ENCODE measurements at places on chromosomes 6 and 20.

DNA sequence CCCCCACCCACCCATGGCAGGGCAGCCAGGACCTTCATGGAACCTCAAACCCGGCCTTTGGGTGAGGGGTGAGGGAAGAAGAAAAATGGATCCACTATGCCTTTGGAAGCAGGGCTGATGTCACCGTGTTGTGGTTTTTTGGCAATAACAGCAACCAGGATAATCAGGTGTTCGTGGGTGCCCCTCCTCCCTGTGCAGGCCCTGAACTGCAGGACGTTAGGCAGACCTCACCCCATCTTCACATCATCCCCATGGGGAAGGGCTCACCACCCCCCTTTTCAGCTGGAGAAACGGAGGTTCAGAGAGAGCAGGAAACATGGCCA lies 3.6 kb downstream of the GABRR2 start:
- DNase-seq = no peak

DNA sequence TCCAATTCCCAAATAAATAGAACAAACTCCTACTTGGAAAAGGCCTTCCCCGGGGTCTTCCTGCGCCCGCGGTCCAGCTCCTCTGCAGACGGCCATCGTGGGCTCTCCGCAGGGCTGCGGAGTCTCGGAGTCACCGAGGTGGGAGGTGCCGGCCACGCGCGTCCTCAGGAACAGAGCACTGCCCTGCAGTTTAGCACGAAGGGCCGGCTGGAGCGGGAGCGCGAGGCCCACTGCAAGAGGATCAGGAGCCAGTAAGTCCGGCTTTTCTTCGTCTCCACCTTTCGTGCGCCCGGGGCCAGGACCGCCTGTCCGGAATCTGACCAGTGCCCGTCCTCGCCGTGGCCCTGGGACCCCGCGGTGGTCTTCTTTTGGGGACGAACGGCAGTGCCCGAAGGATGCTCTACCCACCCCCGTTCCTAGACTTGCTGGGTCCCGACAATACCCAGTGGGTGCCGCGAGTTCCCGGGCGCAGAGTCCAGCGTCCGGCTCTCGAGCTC lies 1.4 kb downstream of the BHLHE23 start:
- DNase-seq = no peak

- DNase-seq = peak; percentile 15
Measured at GRCh38 chr20:51404297-51405060, 138.0 kb downstream of the NFATC2 start.

- no peak for DNase-seq
Measured at GRCh38 chr6:39072830-39073229, 24.2 kb downstream of the GLP1R start.

GRCh38 chr6:102581378-102582124 lies 1188.0 kb downstream of the GRIK2 start:
- DNase-seq = no peak

DNA sequence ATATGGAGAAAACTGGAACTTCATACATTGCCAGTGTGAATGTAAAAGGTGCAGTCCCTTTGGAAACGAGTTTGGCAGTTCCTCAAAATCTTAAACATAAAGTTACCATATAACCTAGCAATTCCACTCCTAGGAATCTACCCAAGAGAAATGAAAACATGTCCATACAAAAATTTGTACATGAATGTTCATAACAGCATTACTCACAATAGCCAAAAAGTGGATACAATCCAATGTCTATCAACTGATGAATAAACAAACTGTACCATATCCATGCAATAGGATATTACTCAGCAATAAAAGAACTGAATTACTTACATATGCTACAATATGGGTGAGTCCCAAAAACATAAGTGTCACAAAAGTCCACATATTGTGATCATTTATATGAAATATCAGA lies 48.7 kb upstream of the ERVFRD-1 start:
- peak; percentile 25 for DNase-seq

GRCh38 chr6:64330694-64331307 lies 695.2 kb downstream of the PHF3 start:
- DNase-seq = peak; percentile 69

- DNase-seq = no peak
Measured at GRCh38 chr20:949717-950116, 33.6 kb upstream of the ANGPT4 start.

GRCh38 chr6:108446629-108447150 lies 114.0 kb upstream of the FOXO3 start:
- DNase-seq = peak; percentile 12

GRCh38 chr6:42781546-42781795 lies 381 bp upstream of the BICRAL start:
- no peak for DNase-seq

- no peak for DNase-seq
Measured at GRCh38 chr20:48387675-48388074, 440.1 kb downstream of the PREX1 start.

DNA sequence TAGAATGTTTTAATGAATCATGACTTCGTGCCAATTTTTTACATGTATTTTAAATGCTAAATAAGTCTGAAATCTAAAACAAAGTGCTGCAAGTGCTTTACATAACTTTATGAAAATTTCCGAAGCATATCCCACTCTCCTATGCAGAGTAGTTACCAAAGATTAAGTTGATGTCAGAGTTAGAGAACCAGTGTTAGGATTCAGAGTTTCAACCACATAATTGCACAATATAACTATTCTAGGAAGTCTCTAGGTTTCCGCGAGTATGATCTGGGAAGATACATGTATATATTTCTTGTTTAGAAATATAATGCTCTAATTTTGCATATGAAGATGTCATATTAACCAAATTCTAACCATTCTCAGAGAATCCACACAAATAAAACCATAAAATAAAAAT lies 74.8 kb downstream of the ASCC3 start:
- no peak for DNase-seq

- DNase-seq = no peak
Measured at GRCh38 chr6:169966312-169967181, 215.1 kb downstream of the ERMARD start.

- DNase-seq = no peak
Measured at GRCh38 chr20:35125753-35126152, 21.4 kb downstream of the EDEM2 start.

DNA sequence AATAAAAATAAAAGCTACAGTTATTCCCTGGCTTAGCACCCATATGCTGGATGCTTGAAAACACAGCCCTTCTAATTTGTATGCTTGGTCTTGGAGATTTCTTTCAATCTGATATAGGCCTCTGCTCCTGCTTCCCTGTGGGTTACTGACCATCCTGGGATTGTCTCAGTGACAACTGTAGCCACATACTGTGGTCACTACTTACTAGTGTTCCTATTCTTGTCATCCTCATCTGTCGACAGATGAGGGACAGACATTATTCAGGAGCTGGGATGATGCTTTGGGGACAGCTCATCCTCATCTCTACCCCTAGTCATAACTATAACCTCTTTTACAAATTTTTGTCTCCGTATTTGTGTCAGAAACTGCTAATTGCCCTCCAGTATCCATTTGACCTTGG lies 388.9 kb upstream of the MAP3K7 start:
- DNase-seq = no peak

- peak; percentile 73 for DNase-seq
Measured at GRCh38 chr6:141152951-141153350, 979.8 kb upstream of the GJE1 start.

DNA sequence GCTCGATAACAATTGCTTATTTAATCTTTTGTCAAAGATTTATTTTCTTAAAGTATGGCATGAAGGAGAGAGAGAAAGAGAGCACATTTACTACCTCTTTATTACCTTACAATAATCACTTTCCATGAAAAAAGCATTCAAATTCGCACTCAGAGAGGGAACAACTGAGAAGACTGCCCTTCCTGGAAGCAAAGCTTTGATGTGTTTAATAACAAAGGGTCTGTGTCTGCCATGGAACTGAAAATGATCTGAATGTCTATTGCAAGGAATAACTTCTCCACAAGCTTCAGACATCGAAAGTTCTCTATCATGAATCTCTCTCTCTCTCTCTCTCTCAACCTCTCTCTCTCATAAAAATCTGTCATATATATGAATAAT lies 308.9 kb downstream of the HDGFL1 start:
- no peak for DNase-seq

DNA sequence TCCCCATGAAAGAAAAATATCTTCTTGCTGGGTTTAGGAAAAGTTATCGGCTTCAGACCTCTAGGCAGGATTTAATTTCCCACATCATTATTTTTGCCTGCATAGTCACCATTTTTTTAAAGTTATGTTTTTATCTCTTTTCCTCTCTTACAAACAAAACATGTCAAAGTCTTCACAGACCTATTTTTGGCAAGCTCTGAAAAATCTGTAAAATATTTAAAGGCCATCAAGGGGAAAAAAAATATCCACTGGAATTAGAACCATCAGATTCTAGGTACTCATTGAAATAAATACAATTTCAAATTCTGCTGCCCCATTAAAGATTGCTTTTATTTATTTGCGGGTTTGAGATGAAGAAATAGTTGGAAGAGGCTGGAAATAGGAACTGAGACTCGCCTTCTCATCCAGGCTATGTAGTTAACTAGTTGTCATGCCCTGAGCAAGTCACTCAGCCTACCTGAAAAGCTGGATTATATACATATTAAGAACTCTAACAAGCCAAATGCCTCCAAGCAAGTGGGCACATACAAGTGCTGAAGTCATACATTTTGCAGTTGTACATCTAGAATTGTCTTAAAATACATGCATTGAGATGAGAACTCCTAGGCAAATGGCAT lies 101.7 kb upstream of the SASH1 start:
- DNase-seq = peak; percentile 19

DNA sequence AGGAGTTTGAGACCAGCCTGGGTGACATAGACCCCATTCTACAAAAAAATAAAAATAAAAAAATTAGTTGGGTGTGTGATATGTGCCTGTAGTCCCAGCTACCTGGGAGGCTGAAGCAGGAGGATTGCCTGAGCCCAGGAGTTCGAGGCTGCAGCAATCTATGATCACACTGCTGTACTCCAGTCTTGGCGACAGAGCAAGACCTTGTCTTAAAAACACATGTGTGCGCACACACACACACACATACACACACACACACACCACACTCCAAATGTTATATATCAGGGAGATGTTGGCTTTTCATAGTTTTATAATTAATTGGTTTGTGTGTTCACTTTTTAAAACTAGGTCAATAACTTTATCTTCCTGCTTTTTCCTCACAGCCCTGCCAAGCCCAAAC lies 110.5 kb downstream of the RTN4IP1 start:
- DNase-seq = no peak

GRCh38 chr6:45655745-45656476 lies 278.2 kb upstream of the SUPT3H start:
- DNase-seq = peak; percentile 100

GRCh38 chr20:21074605-21075336 lies 31.4 kb downstream of the LINC00237 start:
- DNase-seq = no peak

DNA sequence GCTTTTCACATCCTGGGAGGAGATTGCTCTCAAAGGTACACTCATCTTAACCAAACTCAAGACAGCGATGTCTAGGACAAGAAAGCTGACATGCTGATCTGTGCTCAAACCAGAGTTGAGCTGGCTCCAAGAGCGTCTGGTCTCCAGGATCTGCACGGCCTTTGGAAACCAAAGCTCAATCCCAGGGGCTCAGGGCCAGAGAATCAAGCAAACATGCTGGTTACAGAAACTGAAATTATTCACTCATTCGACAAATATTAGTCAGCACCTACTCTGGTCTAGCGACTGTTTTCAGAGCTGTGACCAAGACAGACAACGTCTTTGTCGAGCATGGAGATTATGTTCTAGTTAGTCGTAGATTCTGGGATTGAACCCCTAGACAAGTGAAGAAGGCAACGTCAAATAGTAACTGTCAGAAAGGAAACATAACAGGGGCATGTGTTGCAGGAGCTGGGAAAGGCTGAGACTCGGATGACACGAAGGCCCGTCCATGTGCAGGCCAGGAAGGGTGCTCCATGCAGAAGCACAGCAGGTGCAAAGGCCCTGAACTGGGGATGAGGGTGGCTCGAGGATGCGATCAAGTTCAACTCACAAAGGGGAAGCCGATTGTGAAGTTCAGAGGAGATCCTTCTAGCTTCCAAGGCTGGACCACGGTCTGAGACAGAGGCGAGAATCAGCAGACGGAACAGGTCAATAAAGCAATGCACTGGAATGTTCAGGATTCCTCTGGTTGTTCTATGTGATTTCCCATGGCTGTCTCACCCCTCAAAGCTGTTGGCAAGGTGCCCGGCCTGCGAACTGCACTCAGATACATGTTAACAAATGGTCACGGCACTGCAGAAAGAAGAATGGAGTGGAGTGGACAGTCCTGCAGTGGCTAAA lies 12.5 kb upstream of the PCK1 start:
- DNase-seq = peak; percentile 10

- peak; percentile 55 for DNase-seq
Measured at GRCh38 chr6:87908978-87909811, 138.4 kb upstream of the SPACA1 start.

GRCh38 chr20:13271098-13271497 lies 50.0 kb downstream of the ISM1 start:
- DNase-seq = no peak

- peak; percentile 29 for DNase-seq
Measured at GRCh38 chr6:71197780-71198179, 90.8 kb upstream of the OGFRL1 start.

GRCh38 chr6:113930183-113930582 lies 40.8 kb downstream of the HDAC2 start:
- DNase-seq = no peak

GRCh38 chr20:54491506-54491905 lies 16.1 kb downstream of the DOK5 start:
- DNase-seq = no peak

DNA sequence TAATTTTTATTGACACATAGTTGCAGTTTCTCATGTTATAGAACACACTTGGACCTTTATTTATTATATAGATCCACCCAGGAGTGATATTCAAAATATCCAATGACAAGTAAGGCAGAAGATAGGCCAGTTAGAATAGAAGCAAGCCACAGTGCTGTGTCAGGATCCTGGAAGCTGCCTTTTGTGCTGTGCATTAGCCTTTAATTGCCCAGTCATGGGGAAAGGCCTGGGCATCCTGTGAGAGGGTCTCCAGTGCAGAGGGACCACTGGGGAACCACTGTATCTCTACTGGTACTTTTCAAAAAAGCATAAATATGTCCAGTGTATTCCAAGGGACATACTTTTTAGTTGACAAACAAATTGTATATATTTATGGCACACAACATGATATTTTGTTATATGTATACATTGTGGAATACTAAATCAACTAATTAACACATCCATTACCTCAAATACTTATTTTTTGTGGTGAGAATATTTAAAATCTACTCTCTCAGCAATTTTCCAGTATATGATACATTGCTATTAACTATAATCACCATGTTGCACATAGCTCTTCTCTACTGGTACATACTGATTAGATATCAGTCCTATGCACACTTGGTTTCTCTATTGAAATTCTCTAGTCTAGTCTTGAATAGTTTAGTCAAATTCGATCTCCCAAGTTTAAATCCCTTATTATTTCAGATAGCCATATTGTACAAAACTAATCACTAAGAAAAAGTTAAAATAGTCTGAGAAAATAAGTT lies 59.5 kb downstream of the CDC40 start:
- no peak for DNase-seq

GRCh38 chr20:20231528-20232298 lies 136.2 kb upstream of the INSM1 start:
- no peak for DNase-seq

DNA sequence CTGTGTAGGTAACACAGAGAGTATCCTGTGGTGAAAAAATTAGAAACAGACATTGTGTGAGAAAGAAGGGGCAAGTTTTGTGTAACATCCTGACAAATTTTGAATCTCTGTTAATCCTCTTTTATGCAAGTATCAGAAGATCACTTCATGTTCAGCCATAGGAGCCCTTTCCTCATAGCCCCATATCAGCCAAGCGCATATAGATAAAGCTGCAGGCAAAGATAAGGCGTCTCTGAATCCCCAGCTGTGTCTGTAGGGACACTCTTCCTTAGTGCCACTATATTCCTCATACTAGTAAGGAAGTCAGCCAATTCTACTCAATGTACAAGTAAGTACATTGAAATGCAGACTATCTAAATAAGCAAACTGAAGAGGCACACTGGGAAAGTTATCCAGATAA lies 22.3 kb downstream of the HTR1E start:
- DNase-seq = no peak
